ENCODE measurements at places on chromosomes 4 and X. TPM values are rescaled to one million over a fixed set of nuclear protein-coding genes. Genes with fewer than 3 reads are reported as not detected.
A peak's percentile ranks its signal among the peaks of the same experiment; 100 is the strongest.

TEC gene
- total RNA-seq = 4.6 TPM

DNA sequence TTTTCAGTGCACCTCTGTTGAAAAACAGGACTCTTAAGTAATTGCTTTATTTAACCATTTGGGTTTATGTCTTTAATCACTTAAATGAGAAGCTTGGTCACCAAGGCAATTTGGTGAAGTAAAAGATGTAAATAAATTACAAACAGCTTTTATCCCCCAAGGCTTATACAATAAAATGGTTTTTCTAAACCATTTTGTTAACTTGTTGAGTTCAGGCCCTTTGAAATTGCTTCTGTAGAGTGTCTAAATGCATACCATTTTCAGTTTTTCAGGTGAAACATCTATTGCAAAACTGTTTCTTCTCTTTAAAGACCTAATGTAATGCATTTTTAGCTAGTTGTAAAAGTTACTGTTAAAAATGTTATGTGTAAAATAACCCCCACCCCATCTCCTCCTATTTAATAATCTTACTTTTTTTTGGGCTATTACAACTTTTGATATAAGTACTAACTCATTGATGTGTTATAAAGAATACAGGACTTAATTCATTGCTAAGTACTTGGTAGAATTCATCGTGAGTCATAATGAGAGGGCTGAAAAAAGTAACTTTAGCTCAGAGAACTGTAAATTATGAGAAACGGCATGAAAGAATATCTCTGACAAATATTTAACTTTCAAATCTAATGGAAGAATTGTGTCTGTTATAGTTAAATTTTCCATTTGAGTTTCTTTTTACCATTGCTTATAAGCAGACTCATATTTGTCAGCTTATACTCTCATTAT lies 4.5 kb downstream of the RAPGEF2 start:
- peak; percentile 10 for ATAC-seq

UCP1 gene
- total RNA-seq = not detected

- no peak for ATAC-seq
These were observed 63.0 kb upstream of the SLC10A4 start for GRCh38 chr4:48420144-48420543.

DNA sequence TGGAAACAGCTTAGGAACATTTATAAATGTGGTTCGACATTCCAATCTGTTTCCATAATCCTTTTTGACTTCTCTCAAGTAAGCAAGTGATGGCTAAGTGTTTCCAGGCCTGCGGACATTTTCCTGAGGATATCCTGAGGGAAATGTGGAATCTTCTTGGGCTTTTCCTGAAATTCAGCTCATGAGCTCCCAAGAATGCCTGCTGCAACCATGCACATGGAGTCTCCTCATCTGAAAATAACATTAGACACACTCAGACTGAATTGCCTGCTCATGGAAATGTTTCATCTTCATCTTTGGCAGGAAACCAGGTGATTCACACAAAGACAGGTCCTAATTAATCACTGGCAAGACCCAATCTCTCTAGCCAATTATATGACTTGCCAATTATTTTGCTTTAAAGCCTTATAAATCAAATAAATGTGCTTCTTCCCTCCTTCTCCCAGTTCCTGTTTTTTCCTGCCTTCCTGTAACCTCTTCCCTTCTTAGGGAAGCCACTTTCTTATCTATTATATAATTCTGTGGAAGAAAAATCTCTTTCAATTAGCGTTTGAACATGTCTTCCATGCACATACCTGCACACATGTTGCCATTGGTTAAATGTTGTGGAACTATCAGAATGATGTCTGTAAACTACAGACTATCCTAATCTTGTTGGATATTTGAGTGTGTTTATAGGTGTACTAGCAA lies 104.6 kb upstream of the MXRA5 start:
- no peak for ATAC-seq

GRCh38 chr4:169774466-169775445 lies 17.0 kb upstream of the HPF1 start:
- ATAC-seq = no peak

GRCh38 chr4:47639531-47639930 lies 154.5 kb downstream of the ATP10D start:
- ATAC-seq = no peak

Data from activated T-helper 17 cell treated with anti-CD3 and anti-CD28 coated beads, Interleukin-2, amount 50 U/mL, for 72 hours (primary cell).